CD8-positive, alpha-beta T cell (primary cell): ENCODE measurements at places on chromosomes 4 and X. TPM values are rescaled to one million over a fixed set of nuclear protein-coding genes. Genes with fewer than 3 reads are reported as not detected.

Gene CLIC2
- total RNA-seq: not detected

Gene CYSLTR1
- total RNA-seq: 0.19 TPM

DNA sequence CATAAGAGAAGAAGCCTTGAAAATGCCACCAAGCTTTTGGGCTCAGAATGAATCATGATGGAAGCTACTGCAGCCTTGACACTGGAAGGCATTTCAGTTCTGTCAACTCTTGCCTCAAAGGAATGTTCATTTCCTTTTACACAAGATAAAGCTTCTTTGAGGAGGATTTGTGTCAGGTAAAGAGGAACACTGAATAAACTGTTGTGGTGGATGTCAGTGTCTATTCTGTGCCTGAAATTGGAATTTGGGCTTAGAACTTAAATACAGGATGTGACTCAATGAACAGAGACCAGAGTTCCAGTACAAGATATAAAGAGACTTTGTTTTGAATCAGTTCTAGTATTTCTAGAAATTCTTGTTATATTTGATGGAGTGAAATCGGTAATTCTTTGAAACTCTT, 313.2 kb downstream of the PACRGL start:
- no peak for DNase-seq

- no peak for DNase-seq
These were observed 72.0 kb downstream of the FAT1 start for GRCh38 chr4:186651624-186652023.

DNA sequence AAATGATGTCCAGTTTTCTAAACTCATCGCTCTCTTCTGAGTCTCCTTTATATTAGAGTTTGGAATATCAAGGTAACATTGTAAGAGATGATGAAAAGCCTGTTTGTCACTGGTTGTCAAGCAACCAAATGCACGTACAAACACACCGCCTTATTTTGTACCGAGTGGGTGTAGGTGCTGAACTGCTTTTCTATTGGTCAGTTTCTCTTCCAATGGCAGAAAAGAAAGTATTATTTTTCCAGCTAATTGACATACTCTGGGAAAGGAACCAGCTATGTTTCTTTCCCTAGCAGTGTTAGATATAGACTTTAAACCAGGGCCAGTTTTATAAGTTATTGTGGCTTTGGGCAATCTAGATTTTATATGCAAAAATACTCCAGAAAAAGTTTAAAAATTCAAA, 6.6 kb upstream of the PPM1K start:
- no peak for DNase-seq

DNA sequence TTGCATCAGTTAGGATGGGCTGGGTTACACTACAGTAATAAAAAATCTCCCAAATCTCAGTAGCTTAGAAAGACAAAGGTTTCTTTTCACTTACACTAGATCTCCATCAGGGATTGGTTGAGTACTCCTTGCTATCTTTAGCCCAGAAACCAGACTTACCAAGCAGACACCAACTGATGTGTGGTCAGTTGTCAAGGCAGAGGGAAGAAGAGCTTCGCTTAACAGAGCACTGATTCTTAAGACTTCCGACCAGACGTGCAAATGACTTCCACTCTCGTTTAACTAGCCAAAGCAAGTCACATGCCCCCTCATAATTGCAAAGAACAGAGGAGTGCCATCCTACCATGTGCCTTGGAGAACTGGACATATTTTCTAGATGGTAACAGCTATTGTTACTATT, 5.7 kb upstream of the ZNF518B start:
- no peak for DNase-seq

GRCh38 chr4:168361365-168362024, 42.9 kb upstream of the DDX60 start:
- DNase-seq: no peak

DNA sequence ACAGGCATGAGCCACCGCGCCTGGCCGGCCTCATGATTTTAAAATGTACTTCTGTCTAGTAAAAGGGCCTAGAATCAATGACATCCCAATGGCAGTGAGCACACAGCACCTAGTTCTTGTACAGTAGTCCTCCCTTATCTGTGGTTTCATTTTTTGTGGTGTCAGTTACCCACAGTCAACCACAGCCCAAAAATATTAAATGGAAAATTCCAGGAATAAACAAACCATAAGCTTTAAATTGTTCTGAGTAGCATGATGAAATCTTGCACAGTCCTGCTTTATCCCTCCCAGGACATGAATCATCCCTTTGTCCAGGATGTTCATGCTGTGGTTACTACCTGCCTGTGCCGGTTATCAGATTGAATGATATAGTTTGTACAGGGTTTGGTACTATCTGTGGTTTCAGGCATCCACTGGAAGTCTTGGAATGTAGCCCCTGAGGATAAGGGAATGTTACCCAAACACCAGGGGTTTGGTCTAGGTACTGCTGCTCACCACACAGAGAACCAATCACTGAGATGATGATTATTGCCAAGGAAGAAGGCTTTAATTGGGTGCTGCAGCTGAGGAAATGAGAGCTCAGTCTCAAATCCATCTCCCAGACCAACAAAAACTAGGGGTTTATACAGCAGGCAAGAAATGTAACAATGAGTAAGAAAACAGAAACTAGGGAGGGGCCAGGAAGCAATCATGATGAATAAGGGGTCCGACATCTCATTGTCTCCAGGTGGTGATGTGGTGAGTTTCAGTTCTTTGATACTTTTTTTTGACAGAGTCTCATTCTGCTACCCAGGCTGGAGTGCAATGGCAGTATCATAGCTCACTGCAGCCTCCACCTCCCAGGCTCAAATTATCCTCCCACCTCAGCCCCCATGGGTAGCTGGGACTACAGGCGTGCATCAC, 16.2 kb upstream of the FHL1 start:
- no peak for DNase-seq

DNA sequence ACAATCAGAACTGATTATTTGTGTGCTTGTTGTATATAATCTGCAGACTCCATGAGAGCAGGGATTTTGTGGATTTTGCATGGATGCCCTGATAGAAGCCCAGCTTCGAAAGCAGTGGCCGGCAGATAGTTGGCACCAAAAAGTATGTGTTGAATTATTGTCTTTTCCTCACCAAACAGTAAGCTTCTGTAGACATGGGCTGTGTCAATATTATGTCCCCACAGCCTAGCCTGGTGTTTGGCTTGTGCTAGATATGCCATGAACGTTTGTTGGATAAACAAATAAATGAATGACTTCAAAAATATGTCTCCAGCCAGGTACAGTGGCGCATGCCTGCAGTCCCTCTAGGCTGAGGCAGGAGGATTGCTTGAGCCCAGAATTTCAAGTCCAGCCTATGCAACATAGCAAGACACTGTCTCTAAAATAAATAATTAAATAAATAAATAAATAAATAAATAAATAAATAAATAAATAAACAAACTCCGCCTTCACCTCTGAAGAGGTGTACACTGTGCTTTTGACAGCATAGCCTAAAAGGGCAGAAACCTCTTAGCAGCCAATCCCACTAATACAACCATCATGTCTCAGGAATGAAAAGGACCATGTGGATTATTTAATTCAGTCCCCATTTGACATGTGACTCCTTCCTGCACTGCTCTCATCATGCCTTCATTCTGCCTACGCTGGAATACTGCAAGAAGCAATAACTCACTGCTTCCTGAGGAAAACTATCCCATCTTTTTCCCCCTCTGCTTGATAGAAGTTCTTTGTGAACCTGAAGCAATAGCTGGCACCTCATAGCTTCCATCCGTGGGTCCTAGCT, 335.2 kb downstream of the FBXW7 start:
- DNase-seq: no peak

DNA sequence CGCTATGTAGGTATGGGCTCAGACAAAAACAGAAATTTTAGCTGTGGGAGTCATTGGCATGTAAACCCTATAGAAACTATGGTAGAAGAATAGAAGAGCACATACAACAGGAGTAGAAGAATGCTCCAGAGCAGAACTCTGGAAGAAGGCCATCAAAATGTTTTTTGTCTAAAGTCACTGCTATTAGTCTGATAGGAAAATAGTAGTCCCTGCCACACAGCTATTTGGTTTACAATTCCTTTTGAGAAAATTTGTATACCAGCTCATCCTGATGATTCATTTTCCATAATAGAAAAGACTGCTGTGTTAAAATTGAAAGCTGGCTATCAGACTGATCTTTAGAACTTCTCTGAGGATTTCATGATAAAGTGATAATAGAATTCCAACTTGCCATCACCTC, 32.8 kb upstream of the ADAD1 start:
- DNase-seq: no peak

- no peak for DNase-seq
These were observed 731 bp downstream of the RBMXL3 start for GRCh38 chrX:115189646-115190635.

DNA sequence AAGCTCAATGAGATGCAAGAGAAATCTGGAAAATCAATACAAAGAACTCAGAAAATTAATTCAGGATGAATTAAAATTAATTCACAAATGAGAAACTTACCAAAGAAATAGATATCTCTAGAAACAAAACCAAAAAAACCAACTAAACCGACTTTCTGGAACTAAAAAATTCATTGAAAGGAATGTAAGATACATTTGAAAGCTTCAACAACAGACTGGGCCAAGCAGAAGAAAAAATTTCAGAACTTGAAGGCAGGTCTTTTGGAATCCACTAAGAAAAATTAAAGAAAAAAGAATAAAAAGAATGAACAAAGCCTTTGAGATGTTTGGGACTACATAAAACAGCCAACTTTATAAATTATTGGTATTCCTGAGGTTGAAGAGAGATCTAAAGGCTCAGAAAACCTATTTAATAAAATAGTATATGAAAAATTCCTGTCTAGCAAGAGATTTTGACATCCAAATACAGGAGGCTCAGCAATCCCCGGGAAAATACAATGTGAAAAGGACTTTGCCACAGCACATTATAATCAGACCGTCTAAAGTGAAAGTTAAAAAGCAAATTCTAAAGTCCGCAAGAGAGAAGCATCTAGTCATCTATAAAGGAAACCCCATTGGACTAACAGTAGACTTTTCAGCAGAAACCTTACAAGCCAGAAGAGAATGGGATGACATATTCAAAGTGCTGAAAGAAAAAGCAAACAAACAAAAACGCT, 44.2 kb downstream of the NAT8L start:
- no peak for DNase-seq

DNA sequence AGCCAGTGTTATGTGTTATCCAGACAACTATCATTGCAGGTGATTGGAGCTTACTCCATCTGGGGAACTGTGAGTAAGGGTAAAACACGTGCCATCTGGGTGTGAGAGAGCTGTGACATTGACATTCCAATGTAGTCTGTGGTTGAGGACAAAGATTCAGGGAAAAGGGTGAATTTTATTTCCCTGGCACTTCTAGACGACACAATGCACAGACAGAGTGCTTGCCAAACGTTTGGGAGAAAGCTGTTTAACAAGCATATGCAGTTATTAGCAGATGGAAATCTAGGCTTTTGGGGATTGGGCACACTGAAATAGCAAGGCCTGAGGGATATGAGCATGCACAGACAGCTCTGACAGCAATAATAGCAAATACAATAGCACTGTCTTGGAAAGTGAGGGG, 21.3 kb upstream of the CTSO start:
- DNase-seq: no peak
